ENCODE measurements at places on chromosomes 13 and 19. TPM values are rescaled to one million over a fixed set of nuclear protein-coding genes. Genes with fewer than 3 reads are reported as not detected.

The NTF4 gene
- 2.1 TPM for total RNA-seq

The ZNF724 gene
- 5.3 TPM for total RNA-seq

The ZNF442 gene
- 4.7 TPM for total RNA-seq

The ATP1A3 gene
- 0.09 TPM for total RNA-seq

The KCNN4 gene
- total RNA-seq: 2.4 TPM

The TMEM221 gene
- total RNA-seq: 0.57 TPM

DNA sequence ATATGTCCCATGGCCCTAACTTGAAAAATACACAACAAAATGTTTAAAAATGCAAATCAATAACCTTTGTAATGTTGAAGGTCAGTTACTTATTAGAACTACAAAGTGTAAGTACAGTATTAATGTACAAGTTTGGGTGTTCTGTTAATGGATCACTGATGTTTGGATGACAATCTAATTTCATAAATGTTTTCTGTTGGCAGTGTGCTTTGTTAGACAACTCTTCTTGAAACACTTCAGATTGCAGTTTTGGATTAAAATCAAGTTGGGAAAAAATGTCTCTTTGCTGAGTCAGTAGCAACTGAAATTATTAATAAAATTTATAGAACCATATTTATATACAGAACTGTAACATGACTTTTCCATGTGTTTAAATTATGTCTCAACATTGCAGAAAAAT is 1063.5 kb upstream of the PCDH9 start:
- no peak overlapping the region for H3K4me3 ChIP-seq
- H3K27me3 ChIP-seq: no peaks in the 10 kb centered on the region
- no peaks in the 10 kb centered on the region for H3K4me1 ChIP-seq
- peak; percentile 65 for DNase-seq
- no peak overlapping the region for H3K27ac ChIP-seq

- H3K4me3 ChIP-seq: no peak overlapping the region
- no peak overlapping the region for H3K27ac ChIP-seq
- no peaks in the 10 kb centered on the region for H3K36me3 ChIP-seq
- H3K4me1 ChIP-seq: no peaks in the 10 kb centered on the region
- no peaks in the 10 kb centered on the region for H3K27me3 ChIP-seq
Observed at GRCh38 chr13:59318320-59318930, 845.3 kb downstream of the DIAPH3 start.

DNA sequence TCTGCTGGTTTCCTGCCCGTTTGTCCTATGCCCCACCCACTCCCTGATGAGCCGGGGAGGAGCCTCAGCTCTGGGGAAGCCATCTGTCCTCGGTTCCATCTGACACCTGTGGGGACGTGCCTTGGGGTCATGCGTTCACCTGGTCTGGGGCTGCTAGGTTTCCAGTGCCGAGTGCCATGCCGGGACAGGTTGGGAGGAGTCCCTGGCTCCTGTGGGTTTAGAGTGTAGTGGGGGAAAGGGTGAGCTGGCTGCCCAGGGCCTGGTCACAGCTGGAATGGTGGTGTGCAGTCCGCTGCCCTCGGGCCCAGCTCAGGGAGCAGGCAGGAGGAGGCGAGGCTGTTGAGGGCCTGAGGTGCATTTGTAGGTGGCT is 2.5 kb downstream of the KDM4B start:
- no peak overlapping the region for H3K27ac ChIP-seq
- no peaks in the 10 kb centered on the region for H3K27me3 ChIP-seq
- peaks cover 3% of the 10 kb centered on the region for H3K4me1 ChIP-seq
- no peak for DNase-seq

DNA sequence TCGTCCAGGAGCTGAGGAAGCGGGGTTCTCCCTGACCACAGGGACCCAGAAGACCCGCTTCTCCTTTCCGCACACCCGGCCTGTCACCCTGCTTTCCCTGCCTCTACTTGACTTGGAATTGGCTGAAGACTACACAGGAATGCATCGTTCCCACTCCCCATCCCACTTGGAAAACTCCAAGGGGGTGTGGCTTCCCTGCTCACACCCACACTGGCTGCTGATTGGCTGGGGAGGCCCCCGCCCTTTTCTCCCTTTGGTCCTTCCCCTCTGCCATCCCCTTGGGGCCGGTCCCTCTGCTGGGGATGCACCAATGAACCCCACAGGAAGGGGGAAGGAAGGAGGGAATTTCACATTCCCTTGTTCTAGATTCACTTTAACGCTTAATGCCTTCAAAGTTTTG is 18.9 kb downstream of the VASP start:
- DNase-seq: peak; percentile 73
- peaks cover 7% of the 10 kb centered on the region for H3K36me3 ChIP-seq
- no peaks in the 10 kb centered on the region for H3K27me3 ChIP-seq
- no peak overlapping the region for H3K27ac ChIP-seq
- H3K4me3 ChIP-seq: no peak overlapping the region

GRCh38 chr19:40596608-40597328 is 4.4 kb upstream of the LTBP4 start:
- H3K4me1 ChIP-seq: peaks cover 5% of the 10 kb centered on the region
- peak; percentile 66 for DNase-seq
- no peaks in the 10 kb centered on the region for H3K27me3 ChIP-seq
- no peak overlapping the region for H3K27ac ChIP-seq

DNA sequence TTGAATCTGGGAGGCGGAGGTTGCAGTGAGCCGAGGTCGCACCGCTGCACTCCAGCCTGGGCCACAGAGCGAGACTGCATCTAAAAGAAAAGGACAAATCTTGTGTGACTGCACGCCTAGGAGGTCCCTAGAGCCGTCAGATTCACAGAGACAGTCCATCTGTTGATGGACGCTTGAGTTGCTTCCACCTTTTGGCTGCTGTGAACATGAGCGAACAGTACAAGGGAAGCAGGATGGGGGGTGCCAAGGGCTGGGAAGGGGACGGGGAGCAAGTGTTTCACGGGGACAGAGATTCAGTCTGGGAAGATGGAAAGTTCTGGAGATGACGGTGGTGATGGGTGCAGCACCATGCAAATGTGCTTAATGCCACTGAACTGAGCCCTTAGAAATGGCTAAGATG is 78.7 kb downstream of the GNG7 start:
- no peaks in the 10 kb centered on the region for H3K27me3 ChIP-seq
- no peak overlapping the region for H3K4me3 ChIP-seq
- no peak for DNase-seq
- peak overlapping the region; percentile 49 for H3K27ac ChIP-seq
- no peaks in the 10 kb centered on the region for H3K36me3 ChIP-seq

DNA sequence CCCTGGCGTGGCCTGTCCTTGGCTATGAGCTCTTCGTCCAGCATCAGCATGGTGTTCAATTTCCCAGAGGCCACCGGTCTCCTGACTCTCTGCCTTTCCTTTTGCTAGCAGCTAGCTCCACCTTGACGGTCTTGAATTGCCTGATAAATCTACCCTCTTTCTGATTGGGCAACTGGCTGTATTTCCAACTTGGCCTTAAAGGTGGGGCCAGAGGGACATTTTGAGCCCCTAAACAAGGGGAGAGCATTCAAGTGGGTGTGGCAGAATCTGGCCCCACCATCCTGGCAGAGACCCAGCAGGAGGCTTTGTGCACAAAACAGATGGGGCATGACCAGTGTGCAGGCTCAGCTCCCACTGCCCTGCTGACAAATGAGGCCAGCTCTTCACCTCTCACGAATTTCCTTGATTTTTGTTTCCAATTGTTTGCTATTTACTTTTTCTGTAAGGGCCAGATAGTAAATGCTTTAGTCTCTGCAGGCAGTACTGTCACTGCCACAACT is 148.9 kb upstream of the VSTM2B start:
- no peaks in the 10 kb centered on the region for H3K36me3 ChIP-seq
- H3K27ac ChIP-seq: no peak overlapping the region
- no peaks in the 10 kb centered on the region for H3K4me1 ChIP-seq

DNA sequence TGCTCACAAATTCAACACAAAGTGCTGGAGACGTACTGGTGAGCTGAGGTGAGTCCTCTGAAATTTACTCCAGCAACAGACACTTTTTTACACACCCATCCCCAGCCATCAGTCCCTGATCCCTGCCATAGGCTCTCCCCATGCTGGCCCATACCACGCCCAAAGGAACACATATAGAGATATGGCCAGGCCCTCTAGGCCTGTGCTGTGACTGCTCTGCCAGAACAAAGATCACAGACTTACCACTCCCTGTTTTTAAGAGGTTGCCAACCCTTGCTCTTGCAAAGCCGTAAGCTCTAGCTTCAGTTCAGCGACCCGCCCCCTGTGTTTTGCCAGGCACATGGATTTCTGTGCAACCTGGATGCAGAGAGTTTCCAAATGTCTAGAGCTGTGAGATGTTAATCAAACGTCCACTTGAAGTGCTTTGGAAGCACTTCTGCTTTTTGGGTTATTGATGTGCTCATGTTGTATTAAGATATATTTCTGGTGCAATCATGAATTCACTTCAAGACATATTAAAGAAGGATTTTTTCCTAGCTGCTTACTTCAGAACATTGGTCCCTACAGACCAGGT is 59.7 kb downstream of the DLEU7 start:
- no peak overlapping the region for H3K4me3 ChIP-seq
- no peaks in the 10 kb centered on the region for H3K27me3 ChIP-seq
- H3K27ac ChIP-seq: no peak overlapping the region
- DNase-seq: no peak
- H3K36me3 ChIP-seq: no peaks in the 10 kb centered on the region

- H3K27ac ChIP-seq: no peak overlapping the region
- H3K4me3 ChIP-seq: no peak overlapping the region
- no peaks in the 10 kb centered on the region for H3K36me3 ChIP-seq
- no peaks in the 10 kb centered on the region for H3K4me1 ChIP-seq
- H3K27me3 ChIP-seq: no peaks in the 10 kb centered on the region
Observed at GRCh38 chr19:38442736-38443135, 9.2 kb downstream of the RYR1 start.

GRCh38 chr19:16185768-16186123 is 536 bp downstream of the FAM32A start:
- peaks cover 3% of the 10 kb centered on the region for H3K4me1 ChIP-seq
- peak overlapping the region; percentile 85 for H3K27ac ChIP-seq
- peaks cover 22% of the 10 kb centered on the region for H3K36me3 ChIP-seq
- DNase-seq: peak; percentile 44
- no peaks in the 10 kb centered on the region for H3K27me3 ChIP-seq

DNA sequence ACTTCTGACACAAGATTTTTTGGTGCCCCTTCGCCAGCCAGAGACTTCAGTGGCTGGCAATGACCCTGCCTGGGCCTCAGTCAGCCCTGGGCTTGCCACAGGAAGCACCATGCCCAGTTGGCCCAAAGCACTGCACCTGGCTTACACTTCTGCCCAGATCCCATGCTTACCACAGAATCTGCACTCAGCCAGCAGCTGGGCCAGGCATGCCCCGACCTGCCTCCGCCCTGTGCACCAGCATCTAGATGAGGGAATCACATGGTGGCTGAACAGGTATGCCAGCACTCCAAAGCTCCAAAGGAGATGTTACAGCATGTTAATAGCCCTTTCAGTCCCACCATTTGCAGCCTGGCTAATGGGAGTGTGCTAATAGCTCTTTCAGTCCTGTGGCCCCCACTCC is 690.9 kb downstream of the SLITRK6 start:
- no peak overlapping the region for H3K4me3 ChIP-seq
- no peaks in the 10 kb centered on the region for H3K36me3 ChIP-seq
- H3K27ac ChIP-seq: no peak overlapping the region
- no peaks in the 10 kb centered on the region for H3K27me3 ChIP-seq
- no peak for DNase-seq
- H3K4me1 ChIP-seq: no peaks in the 10 kb centered on the region

DNA sequence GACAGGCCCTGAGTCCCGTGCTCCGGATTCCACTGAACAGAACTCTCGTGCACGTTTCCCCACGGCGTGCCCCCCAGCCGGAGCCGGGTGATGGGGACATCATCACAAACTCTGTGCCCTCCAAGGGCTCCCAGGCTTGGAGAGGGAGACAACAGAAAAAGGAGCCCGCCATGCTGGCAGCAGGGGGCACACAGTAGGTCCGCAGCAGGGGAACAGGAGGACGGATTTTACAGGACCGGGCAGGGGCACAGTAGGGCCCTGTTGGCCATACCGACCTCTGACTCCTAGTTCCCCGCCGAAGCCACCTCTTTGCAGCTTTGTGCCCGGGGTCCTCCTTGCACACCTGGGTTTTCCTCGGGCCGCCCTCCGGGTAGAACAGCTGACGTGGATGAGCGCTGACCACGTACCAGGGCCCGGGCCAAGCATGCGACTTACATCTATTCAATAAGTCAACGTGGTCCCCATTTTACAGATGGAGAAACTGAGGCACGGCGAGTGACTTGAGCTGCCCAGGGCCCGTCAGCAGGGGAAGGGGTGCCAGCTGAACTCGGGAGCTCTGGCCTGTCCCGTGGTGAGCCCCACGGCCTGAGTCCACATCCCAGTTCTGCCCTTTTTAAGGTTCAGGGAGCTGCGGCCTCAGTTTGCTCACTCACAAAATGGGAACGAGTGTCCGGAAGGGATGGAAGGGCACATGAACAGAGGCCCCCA is 10.2 kb upstream of the ONECUT3 start:
- no peak overlapping the region for H3K27ac ChIP-seq
- H3K36me3 ChIP-seq: no peaks in the 10 kb centered on the region
- no peak for DNase-seq
- H3K4me3 ChIP-seq: no peak overlapping the region
- H3K27me3 ChIP-seq: peaks cover 8% of the 10 kb centered on the region

DNA sequence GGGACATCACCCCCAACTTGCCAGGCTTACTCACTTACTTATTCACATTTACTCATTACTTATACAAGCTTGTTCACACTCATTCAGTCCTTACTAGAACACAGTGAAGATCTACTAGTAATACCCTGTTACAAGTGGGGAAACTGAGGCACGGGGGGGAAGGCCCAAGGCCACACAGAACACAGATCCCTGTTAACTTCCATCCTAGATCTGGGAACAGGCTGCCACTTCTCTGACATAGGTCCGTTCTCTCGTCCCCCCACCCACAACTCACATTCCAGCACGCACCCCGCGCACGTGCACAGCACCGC is 1.5 kb upstream of the NRTN start:
- no peaks in the 10 kb centered on the region for H3K36me3 ChIP-seq
- H3K4me3 ChIP-seq: no peak overlapping the region
- no peak overlapping the region for H3K27ac ChIP-seq
- peaks cover 4% of the 10 kb centered on the region for H3K4me1 ChIP-seq
- peaks cover 8% of the 10 kb centered on the region for H3K27me3 ChIP-seq

DNA sequence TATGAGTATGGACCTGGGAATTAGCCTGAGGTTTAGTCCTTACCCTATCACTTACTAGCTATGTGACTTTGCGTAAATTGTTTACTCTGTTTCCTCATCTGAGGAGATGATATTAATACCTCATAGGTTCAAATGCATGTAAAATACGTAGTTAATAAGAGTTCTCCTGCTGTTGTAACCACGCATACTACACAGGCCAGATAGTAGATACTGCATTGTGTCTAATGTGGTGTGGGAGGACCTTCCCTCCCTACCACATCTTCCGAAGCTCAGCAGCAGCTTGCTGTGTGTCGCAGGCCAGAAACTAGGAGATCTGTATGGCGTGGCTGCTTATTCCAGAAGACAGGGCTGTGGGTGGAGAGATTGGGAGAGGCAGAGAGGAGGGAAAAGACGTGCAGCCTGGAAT is 23.0 kb downstream of the GTF2F2 start:
- no peak overlapping the region for H3K27ac ChIP-seq
- no peaks in the 10 kb centered on the region for H3K27me3 ChIP-seq
- no peak overlapping the region for H3K4me3 ChIP-seq
- peaks cover 8% of the 10 kb centered on the region for H3K4me1 ChIP-seq

- H3K27me3 ChIP-seq: no peaks in the 10 kb centered on the region
- H3K27ac ChIP-seq: no peak overlapping the region
- H3K4me1 ChIP-seq: no peaks in the 10 kb centered on the region
- no peaks in the 10 kb centered on the region for H3K36me3 ChIP-seq
Observed at GRCh38 chr13:37488726-37489125, 109.8 kb downstream of the POSTN start.

- H3K4me3 ChIP-seq: no peak overlapping the region
- H3K36me3 ChIP-seq: no peaks in the 10 kb centered on the region
- H3K27me3 ChIP-seq: no peaks in the 10 kb centered on the region
- H3K4me1 ChIP-seq: no peaks in the 10 kb centered on the region
Observed at GRCh38 chr19:52748336-52748950, 13.6 kb upstream of the ZNF611 start.

All from lung (tissue), 17 donors.